ENCODE measurements at places on chromosomes 4 and X.

GRCh38 chr4:11469650-11470437 lies 41.1 kb upstream of the HS3ST1 start:
- DNase-seq, result no peak

GRCh38 chr4:8241895-8242696 lies 27.5 kb upstream of the HTRA3 start:
- peak; percentile 57 for DNase-seq

DNA sequence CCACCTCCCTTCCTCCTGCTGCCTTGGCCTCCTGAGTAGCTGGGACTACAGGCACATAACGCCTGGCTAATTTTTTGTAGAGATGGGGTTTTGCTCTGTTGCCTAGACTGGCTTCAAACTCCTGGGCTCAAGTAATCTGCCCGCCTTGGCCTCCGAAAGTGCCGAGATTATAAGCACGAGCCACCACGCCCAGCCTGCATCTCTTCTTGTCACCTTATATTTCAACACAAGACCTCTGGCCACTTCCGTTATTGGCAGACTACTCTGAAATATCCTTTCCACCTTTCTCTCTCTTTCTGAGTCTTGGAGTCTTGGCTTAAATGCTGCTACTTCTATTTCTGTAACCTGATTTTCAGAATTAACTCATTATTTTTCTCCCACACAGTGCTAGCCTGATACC lies 5.6 kb downstream of the KIAA0232 start:
- DNase-seq, result no peak

- DNase-seq, result no peak
Measured at GRCh38 chrX:9352694-9353411, 112.0 kb upstream of the TBL1X start.

GRCh38 chr4:178599521-178599920 lies 1157.3 kb upstream of the AGA start:
- DNase-seq, result no peak

Measured in stimulated activated CD8-positive, alpha-beta memory T cell treated with anti-CD3 and anti-CD28 coated beads, Interleukin-7, amount 100 ng/mL, for 1 hour (primary cell).